ENCODE measurements at places on chromosomes 13 and 19.
A peak's percentile ranks its signal among the peaks of the same experiment; 100 is the strongest.

DNA sequence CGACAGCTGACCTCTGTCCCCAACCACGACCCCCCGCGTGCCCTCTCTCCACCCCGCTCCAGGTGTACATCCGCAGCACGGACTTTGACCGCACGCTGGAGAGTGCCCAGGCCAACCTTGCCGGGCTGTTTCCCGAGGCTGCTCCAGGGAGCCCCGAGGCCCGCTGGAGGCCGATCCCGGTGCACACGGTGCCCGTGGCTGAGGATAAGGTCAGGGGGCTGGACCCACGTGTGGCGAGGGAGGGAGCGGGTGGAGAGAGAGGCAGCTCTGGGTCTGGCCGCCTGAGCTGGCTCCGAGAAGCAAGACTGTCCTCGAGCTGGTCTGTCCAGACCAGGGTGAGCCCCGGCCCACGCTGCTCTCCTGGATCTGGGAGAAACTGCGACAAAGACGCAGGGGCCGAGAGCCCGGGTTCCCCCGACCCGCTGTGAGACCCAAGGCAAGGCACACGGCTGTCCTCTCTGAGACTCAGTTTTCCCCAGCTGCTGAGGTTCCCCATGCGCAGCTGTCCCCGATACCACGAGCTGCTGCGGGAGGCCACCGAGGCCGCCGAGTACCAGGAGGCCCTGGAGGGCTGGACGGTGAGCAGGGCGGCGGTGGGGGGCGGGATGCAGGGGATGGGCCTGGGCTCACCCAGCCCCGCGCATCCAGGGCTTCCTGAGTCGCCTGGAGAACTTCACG is 1.5 kb downstream of the ACP4 start:
- peak; percentile 9 for ATAC-seq

DNA sequence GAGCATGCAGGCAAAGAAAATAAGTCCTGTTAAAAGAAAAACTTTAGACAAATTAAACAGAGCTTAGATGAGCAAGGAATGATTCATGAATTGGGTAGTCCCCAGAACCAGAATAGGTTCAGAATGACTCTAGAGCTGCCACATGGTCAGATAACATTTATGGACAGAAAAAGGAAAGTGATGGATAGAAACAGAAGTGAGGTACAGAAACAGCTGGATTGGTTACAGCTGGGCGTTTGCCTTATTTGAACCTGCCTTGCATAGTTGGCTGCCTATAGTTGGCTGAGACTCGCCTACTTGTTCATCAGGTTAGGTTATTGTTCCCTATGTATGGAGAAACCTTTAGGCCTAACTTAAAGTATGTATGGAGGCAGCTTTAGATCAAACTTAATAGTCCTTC is 35.4 kb downstream of the WDFY2 start:
- ATAC-seq: no peak

DNA sequence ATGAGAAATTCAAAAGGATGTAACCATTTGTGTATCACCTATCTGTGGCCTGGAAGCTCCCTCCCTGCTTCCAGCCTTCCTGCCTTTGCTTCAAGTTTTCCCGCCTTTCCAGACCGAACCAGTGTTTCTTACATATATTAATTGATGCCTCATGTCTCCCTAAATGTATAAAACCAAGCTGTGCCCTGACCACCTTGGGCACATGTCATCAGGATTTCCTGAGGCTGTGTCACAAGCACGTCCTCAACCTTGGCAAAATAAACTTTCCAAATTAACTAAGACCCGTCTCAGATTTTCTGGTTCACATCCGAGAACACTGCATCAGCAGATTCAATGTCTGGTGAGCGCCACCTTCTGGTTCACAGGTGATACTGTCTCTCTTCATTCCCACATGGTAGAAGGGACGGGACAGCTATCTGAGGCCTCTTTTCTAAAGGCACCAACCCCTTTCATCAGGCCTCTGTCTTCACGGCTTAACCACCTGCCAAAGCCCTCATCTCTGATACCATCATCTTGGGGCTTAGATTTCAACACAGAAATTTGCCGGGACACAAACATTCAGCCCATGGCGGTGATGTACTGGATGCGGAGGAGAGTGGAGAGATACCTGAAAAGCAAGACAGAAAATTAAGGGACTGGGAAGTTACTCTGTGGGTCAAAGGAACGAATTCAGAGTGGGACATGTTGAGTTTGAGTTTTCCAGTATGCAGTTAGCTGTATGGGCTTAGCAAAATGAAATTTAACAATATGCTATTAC is 58.7 kb upstream of the PABPC3 start:
- peak; percentile 99 for ATAC-seq

GRCh38 chr13:32205431-32206096 is 109.6 kb downstream of the ZAR1L start:
- ATAC-seq: no peak

- ATAC-seq: no peak
Observed at GRCh38 chr19:55614711-55615542, 9.4 kb downstream of the ZNF784 start.

- ATAC-seq: no peak
Observed at GRCh38 chr19:33728141-33728540, 68.5 kb upstream of the KCTD15 start.

- ATAC-seq: no peak
Observed at GRCh38 chr13:30615481-30615865, 2.2 kb upstream of the USPL1 start.

DNA sequence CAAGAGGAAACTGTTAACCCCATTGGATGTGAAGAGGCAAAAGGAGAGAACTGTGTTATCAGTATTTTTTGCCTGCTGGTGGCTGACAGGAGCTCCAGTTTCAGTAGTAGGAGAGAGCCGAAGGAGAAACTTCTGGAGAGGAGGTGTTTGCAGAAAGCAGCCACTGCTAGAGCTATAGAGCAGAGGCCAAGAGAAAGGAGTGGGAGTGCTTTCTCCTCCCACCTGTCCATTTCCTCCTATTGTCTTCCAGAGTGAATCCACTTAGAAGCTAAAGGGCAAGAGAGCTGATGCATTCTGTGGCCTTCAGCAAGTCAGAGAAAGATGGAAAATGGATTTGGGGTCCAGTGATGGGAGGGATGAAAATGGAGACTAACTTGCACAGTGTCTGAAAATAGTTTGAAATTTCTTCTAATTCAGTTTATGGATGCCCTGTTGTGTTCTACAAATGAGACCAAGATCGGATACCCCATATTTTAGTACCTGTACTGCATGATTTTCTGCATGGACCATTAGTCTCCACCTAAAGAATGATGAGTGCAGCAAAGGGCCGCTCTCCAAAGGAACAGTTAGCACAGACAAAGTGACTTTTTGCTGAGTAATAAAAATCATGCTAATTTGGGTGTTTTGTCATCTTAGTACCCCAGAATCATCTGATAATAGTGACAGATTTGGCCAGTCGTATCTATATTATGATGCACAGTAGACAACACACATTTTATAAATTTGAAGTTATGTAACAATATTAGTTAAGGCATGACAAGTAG is 10.7 kb downstream of the HS6ST3 start:
- ATAC-seq: no peak

GRCh38 chr19:44988896-44989556 is 12.2 kb upstream of the RELB start:
- peak; percentile 77 for ATAC-seq

- ATAC-seq: no peak
Observed at GRCh38 chr19:38030686-38031422, 123.8 kb downstream of the SIPA1L3 start.

DNA sequence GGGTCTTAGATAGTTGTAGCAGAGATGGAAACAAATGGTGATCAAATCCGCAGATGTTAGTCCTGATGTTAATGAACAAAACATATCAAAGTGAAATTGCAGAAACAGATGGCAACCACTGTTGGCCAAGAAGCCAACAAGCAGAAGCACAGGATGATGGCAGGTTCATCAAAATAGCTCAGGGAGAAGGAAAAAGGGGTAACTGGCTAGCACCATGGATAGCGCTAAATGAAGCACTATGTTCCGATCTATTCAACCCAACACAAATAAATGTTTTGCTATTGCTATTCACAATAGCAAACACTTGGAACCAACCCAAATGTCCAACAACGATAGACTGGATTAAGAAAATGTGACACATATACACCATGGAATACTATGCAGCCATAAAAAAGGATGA is 413.7 kb downstream of the FGF14 start:
- no peak for ATAC-seq

DNA sequence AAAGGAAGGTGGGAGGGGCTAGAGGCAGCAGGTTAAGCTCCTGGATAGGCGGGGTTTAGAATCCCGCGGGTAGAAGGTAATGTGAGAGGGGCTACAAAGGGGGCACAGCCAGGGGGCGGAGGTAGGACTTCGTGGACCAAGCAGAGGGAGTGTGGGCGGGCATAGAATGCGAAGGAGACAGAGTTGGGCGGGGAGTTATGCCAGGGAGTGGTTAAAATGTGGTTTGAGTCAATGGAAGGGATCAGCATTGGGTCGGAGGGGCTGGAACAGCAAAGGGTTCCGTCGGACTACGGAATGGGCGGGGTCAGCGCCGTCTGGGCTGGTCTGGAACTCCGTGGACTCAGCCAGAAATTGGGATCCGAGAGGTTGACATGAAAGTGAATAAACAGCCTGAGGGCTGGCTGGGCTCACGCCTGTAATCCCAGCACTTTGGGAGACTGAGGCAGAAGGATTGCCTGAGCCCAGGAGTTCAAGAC is 3.0 kb downstream of the LTBP4 start:
- ATAC-seq: no peak

- no peak for ATAC-seq
Observed at GRCh38 chr19:16473875-16474392, 2.2 kb upstream of the EPS15L1 start.

GRCh38 chr19:41261474-41262190 is 2.5 kb upstream of the HNRNPUL1 start:
- no peak for ATAC-seq

DNA sequence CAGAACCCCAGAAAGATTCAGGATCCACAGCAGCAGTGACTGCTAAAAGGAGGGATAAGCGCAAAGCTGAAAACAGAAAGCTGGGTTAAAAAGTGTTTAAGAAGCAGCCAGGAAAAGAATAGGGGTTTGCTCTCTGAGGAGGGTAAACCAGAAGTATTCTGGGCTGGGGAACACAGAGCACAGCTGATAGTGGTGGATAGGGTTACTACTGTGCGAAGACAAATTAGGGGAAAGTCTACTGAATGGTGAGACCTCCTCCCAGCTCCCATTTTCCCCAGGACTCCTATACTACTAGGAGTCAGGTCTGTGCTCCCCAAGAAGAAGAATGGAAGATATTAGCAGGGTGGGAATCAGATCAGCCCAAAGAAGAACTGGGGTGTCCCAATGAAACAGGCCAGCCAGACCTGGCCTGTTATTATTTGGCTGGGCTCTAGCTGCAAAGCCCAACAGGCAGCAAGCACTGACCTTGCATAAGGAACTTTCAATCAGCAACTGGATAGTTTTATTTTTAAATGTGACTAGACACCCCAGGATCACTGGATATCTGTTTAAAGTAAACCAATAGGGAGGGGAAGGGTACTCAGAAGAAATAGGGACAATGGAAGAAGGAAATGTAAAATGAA is 43.5 kb upstream of the SERTM1 start:
- ATAC-seq: no peak

GRCh38 chr19:49497789-49498103 is 1.5 kb downstream of the RPS11 start:
- ATAC-seq: no peak

GRCh38 chr13:37886879-37887278 is 17.3 kb upstream of the TRPC4 start:
- no peak for ATAC-seq

DNA sequence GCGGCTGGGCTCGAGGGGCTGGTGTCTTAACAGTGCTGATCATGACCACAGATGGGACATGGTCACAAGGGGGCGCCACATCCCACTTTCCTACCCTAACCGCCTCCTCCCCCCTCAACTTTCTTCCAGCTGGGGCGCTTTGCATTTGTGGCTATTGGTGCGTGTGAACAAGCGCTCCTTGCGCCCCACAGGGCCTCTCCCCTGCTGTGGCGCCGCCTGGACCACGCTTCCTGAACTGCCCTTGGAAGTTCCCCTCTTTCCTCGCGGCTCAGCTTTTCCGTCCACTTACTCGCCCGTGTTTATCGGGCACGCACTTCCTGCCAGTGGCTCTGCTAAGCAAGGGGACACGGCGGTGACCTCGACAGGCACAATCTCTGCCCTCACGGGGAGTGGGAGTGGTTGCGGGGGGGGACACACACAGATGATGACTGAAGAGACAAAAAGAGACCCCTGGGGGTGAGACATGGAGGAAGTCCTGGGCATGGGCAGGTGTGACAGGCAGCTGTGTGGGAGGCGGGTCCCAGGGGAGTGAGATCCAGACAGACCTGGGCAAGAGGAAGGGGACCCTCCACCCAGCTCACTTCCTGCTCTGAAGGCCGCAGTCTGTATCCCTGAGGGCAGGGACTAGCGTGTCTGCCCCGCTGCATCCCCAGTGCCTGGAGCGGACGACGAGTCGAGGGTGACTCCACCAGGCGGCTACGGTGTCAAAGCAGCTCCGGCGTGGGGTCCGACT is 40.3 kb downstream of the ZNF787 start:
- peak; percentile 67 for ATAC-seq

- ATAC-seq: peak; percentile 56
Observed at GRCh38 chr13:113928685-113929627, 44.9 kb downstream of the C13orf46 start.

DNA sequence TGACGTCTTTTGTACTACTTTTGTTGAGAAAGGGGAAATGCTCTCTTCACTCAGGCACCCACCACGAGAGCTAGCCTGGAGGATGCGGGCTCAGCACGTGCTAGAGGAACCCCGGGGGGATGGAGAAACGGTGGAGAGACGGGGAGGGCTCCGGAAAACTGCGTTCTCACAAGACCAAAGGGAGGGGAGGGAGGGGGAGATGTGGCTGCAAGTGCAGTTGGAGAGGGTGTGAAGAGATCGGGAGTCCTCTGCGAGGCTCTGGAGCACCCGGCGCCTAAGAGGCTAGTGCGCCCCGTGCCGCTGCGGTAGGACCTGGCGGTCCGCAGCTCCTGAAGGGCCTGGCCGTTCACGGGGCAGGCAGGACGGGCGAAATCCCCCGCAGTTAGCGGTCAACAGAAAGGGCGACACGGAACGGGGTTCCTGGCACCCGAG is 43.4 kb upstream of the XPO4 start:
- ATAC-seq: peak; percentile 54

Data from SK-N-SH treated with all-trans-retinoic acid at 6 μM for 48 hours (cell line).